Astrocyte of the cerebellum (primary cell): ENCODE measurements at places on chromosomes 13 and 19.

- no peak for DNase-seq
These were observed 1.0 kb upstream of the CAPN12 start for GRCh38 chr19:38745316-38745715.

DNA sequence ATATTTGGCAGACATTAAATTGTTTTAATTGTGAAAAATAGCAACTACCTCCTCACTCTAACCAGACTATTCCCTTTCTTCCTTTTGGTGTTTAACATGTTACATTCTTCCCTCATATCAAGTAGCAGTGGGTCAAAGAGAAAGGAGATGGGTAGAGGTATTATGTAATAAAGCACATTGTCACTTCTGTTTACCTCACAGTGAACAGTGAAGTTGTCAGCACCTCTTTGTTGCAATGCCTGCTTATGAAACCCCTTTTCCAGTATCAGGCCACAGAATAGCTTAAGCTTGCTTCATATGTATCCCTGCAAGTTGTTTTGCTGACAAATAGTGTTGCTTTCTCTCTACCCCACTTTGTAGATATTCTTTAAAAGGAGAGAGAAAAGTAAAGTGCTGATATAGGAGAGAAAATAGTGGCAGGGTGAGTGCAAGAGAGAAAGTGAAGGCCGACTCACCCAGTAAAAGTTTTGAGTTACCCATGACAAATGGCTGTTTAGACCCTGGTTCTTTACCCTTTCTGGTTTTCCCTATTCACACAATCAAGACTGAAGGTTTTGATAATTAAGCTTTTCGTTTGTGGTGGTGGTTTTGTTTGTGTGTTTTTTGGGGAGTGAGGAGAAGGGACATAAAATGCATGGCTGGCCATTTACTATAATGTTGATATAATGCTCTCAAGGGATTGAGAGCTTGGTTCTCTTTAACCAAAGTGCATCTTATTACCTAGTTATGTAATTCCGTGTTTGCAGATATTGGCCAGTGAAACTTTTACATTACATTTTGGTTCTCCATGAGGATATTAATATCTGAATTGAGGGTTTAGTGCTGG is 3.7 kb downstream of the ITM2B start:
- DNase-seq, result no peak

GRCh38 chr19:40687525-40688016 is 2.9 kb downstream of the NUMBL start:
- DNase-seq, result no peak

DNA sequence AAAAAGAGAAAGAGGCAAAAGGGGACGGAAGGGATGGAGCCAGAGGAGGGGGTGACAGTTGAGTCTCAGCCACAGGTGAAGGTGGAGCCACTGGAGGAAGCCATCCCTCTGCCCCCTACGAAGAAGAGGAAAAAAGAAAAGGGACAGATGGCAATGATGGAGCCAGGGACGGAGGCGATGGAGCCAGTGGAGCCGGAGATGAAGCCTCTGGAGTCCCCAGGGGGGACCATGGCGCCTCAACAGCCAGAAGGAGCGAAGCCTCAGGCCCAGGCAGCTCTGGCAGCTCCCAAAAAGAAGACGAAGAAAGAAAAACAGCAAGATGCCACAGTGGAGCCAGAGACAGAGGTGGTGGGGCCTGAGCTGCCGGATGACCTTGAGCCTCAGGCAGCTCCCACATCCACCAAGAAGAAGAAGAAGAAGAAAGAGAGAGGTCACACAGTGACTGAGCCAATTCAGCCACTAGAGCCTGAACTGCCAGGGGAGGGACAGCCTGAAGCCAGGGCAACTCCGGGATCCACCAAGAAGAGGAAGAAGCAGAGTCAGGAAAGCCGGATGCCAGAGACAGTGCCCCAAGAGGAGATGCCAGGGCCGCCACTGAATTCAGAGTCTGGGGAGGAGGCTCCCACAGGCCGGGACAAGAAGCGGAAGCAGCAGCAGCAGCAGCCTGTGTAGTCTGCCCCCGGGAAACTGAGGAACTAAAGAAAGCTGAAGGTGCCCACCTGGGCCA is 2.5 kb downstream of the POLR1G start:
- DNase-seq, result no peak

GRCh38 chr13:93859716-93860115 is 619.8 kb downstream of the DCT start:
- no peak for DNase-seq

- DNase-seq, result no peak
These were observed 4.5 kb downstream of the MAMSTR start for GRCh38 chr19:48714759-48715675.

DNA sequence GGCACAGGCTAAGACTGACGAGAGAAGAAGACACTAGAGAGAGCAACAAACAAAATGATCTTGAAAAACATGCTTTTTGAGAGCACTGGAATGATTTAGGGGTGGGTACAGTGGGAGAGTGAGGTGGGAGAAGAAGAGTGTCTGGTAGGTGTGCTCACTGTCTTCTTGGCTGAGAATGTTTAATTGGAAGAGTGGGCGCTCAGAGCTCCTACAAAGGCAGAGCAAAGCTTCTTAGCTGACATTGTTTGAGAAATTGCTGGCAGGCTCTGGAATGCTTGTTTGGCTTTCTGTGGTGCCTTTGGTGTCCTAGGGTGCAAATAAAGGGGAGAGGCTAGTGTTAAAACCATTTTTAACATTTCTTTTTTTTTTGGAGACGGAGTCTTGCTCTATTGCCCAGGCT is 1.5 kb upstream of the LIPE start:
- DNase-seq, result no peak

GRCh38 chr13:21006141-21007005 is 55.0 kb downstream of the LATS2 start:
- DNase-seq, result no peak

DNA sequence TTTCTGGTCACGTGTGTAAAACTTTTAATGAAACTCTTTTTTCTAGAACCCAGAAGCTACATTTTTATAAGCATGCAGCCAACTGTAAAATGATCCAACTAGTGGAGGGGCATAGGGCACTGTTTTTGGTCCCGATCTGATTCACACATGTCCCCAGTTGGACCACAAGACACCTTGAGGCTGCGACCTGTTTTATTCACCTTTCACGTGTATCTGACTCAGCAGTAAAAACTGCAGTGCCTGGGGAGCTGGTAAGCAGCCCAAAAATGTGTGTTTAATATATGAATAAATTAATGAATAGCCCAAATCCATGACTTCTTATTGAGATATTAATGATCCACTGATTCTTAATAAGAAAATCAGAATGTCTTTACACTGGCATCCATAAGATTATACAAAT is 140.4 kb downstream of the COL4A1 start:
- no peak for DNase-seq

DNA sequence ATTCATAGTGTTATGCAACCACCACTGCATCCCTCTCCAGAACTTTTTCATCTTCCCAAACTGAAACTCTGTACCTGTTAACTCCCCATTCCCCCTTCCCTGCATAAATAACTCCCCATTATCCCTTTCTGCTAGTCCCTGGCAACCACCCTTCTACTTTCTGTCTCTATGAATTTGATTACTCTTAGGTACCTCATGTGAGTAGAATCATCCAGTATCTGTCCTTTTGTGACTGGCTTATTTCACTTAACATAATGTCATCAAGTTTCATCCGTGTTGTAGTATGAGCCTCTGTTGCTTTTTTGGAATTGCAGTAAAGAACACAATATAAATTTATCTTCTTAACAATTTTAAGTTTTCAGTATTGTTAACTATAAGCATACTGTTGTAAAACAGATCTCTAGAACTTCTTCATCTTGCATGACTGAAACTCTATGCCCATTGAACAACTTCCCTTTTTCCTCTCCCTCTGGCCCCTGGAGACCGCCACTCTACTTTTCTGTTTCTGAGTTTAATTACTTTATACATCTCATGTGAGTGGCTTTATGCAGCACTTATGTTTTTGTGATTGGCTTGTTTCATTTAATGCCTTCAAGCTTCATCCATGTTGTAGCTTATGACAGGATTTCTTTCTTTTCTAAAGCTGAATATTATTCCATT is 87.3 kb upstream of the ABCC4 start:
- DNase-seq, result no peak

- DNase-seq, result no peak
These were observed 219.0 kb downstream of the COG6 start for GRCh38 chr13:39874331-39875053.

- DNase-seq, result no peak
These were observed 206.1 kb downstream of the SUCLA2 start for GRCh38 chr13:47794963-47795362.

GRCh38 chr19:4922530-4923275 is 13.4 kb downstream of the UHRF1 start:
- DNase-seq, result no peak

GRCh38 chr19:5864013-5864720 is 6.2 kb downstream of the FUT5 start:
- no peak for DNase-seq

DNA sequence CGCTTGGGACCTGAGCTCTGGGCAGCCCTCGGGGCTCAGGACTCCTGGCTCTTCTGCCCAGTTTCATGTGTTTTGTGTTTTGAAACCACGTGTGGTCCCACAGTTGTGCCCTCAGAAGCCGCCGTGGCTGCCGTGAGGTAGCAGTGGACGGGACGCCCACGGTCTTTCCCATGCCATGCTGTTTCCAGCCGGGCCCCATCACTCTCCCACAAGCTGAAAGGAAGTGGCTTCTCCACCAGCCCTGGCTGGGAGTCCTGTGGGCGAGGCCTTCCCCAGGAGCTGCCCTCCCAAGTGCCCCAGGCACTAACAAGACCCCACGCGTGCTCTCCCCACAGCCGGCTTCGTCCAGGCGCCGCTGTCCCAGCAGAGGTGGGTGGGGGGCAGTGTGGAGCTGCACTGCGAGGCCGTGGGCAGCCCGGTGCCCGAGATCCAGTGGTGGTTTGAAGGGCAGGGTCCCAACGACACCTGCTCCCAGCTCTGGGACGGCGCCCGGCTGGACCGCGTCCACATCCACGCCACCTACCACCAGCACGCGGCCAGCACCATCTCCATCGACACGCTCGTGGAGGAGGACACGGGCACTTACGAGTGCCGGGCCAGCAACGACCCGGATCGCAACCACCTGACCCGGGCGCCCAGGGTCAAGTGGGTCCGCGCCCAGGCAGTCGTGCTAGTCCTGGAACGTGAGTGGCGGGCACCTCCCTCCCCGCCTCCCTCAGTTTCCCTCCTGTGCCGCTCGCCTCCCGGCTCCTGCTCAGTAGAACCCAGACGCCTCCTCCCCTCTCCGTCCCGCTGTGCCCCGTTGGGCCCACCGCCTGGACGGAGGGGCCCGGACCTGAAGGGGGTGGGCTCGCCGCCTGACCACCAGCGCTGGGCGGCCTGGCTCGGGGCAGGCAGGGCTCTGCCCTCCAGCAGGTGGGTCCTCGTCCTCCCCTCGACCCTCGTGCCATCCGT is 5.3 kb downstream of the BSG start:
- DNase-seq, result no peak

DNA sequence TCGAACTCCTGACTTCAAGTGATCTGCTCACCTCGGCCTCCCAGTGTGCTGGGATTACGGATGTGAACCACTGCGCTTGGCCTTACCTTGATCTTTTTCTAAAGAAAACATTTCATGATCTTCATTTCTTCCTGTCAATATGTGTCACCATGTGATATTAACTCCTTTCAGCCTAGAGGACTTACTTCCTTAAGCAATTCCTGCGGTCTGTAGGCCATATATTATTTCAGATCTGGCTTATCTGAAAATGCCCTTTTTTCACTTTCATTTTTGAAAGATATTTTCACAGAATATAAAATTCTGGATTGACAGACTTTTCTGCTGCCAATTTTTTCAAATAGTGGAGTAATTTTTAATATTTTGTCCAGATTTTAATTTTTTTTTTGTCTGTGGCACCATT is 2.0 kb upstream of the GPR32 start:
- DNase-seq, result no peak

- DNase-seq, result no peak
These were observed 94.8 kb downstream of the SOX1 start for GRCh38 chr13:112161521-112162301.

DNA sequence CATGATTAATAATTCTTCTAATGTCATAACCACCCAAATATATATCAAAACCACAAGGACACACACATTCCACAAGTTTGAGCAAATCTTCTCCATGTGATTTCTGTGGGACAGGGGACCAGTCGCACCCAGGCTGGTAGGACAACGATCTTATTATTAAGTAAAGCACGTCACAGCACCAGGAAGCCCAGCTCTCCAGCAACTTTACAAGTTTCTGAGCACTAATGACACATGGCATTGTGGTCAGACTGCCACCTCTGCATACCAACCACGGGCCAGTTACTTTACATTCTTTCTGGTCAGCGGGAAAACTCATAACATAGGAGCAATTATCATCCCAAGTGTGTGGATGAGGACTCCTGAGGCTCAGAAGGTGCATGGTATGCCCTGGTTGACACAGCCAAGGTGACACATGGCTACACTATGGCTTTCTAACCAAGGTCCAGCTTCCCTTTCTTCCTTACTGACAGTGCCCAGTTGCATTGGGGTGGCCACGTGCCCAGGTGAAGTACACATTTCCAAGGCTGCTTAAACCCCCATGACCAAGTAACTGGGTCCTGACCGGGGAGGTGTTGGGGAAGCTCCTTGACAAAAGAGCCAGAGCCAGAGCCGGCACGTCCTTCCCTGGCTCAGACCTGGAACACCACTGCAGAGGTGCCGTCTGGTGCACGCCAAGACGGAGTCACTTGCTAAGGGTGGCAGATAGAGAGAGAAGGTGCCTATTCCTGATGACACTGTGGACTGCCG is 27.4 kb downstream of the LATS2 start:
- DNase-seq, result no peak

DNA sequence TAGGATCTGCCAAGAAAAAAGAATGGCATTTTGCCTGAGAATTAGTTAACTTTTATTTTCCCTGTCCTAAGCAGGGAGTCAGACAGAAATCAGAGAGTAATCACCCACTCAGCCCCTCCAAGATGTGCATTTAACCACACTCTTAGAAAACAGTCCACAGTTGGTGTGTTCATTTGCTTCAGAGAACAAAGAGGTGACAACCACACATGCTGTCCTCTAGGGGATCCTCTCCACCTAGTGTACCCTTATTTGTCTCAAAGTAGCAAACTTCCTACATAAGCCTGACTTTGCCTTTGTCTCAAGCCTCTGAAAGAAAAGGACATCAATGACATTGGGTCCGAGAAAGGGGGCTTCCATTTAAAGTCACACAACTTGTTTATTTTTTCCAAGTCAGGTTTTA is 107.0 kb upstream of the RFC3 start:
- DNase-seq, result no peak

- no peak for DNase-seq
These were observed 1265.5 kb downstream of the PCDH9 start for GRCh38 chr13:65964672-65965071.

- no peak for DNase-seq
These were observed 65.7 kb upstream of the ATP12A start for GRCh38 chr13:24614306-24615080.

GRCh38 chr19:13408889-13409518 is 97.3 kb downstream of the CACNA1A start:
- DNase-seq, result no peak

- no peak for DNase-seq
These were observed 138.1 kb downstream of the LACC1 start for GRCh38 chr13:44017756-44018309.

GRCh38 chr13:88817560-88817959 is 1146.4 kb downstream of the SLITRK5 start:
- DNase-seq, result no peak
